Stimulated activated CD8-positive, alpha-beta memory T cell treated with anti-CD3 and anti-CD28 coated beads, Interleukin-7, amount 100 ng/mL, for 48 hours (primary cell): ENCODE measurements at places on chromosomes 11 and 22.

DNA sequence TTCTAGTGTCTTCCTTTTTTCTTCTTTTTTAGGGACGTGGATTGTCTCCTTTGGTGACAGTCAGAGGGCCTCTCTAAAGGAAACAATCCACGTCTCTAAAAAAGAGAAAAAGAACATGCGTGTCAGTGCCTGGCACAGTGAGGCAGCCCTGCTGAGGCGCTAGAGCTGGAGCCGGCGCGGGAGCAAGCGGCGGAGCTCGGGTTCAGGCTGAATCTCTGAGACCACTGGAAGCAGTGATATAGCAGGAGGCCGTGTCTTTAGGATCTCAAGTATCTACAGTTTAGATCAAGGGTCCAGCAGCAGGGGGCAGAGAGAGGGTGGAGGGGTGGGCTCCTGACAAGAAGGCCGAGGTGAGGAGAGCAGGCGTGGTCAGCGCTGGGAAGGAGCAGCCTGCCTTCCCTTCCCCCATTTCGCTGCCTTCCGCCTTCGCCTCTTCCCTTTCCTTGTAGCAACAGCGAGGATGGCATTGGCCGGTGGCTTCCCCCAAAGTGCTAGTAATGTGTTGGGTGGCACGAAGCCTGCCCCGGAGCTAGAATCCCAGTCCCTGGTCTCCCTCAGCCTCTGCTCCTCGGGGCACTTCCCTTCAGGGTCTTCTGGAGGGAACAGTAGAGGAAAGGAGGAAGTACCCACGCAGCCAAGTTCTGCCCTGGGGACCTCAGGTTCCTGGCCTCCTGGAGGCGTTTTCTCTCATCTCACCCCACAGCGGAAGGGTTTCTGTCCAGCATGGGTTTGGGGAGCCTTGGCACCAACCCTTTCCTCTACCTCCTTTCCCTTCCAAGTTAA lies 28.2 kb upstream of the RAB1B start:
- no peak for DNase-seq

DNA sequence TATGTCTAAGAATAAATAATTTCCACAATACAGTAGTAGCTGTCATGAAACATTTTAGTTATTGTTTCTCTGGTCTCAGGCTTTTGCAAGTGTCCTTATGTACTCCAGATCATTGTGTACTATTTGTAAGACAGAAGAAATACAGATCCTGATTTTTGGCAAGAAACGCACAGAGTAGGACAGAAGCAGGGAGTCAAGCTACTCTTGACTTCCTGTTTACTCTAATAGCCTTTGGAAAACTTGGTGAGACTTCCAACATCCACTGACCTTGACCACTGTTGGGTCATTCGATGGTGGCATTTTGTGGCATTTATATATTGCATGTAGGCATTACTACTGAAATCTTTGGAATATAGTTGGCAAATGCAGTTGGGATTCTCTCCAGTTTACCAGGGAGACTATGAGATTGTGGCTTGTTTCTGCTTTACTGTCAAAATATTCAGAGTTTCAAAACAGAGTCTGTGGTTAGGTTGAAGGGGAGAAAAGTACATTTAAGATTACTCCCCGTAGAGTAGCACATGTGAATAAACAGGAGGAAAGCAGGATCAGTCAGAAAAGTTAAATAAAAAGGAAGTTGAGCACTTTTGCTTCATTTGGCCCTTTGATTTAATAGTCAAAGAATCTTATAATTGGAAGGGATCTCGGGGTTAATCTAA lies 726.1 kb upstream of the CCDC90B start:
- DNase-seq, result no peak

DNA sequence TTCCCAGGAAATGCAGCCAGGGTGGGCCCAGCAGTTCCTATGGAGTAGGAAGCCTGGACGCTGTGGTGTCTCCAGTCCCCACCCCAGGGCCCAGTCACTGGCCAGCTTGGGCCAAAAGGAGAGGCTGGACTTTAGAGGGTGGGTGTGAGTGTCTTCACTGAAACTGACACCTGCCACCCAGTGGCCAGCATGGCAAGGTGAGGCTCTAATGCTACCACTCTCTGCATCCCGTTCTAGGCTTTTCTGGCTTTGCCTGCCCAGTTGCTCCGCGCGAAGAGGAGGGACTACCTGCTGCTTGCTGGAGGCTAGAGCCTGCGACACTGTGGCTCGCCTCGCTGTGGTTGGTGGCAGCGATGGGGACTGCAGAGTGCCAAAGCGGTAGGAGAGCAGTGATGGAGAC lies 35.4 kb downstream of the C22orf42 start:
- no peak for DNase-seq

- no peak for DNase-seq
Measured at GRCh38 chr11:113189909-113190667, 124.3 kb upstream of the TTC12 start.

DNA sequence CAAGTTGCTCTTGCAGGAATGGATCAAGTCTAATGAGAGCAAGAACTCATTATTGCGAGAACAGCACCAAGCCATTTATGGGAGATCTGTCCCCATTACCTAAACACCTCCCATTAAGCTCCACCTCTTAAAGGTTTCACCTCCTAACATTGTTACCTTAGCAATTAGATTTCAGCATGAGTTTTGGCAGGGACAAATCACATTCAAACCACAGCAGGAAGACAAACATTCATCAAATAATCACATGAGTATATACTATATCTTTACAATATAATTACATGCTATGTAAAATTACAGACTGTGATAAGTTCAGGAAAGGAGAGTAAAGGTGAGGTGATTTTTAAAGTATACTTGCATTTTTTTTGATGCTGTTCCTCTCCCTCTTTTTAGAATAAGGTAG lies 6.6 kb upstream of the TEAD1 start:
- DNase-seq, result no peak
